ENCODE measurements at places on chromosomes 7 and 10.
A peak's percentile ranks its signal among the peaks of the same experiment; 100 is the strongest.

- DNase-seq, result no peak
Measured at GRCh38 chr10:43998021-43998809, 349.5 kb upstream of the ZNF32 start.

DNA sequence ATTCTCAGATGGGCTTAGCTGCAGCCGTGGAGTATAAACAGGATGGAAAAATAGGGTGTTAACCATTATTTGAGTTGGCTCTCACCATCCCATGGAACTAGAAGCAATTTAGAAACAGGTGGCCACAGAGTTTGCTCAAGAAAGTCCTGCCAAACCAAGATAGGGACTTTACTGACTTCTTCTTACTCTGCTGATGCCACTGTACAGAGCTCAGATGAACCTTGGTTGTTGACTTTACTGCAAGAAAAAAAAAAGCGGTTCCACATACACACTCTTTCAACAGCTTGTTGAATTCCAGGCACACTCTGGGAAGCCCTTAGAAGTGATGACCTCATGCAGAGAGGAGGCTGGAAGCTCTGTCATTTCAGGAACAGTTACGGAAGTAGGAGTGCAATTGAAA lies 753.4 kb downstream of the NRG3 start:
- no peak for DNase-seq

DNA sequence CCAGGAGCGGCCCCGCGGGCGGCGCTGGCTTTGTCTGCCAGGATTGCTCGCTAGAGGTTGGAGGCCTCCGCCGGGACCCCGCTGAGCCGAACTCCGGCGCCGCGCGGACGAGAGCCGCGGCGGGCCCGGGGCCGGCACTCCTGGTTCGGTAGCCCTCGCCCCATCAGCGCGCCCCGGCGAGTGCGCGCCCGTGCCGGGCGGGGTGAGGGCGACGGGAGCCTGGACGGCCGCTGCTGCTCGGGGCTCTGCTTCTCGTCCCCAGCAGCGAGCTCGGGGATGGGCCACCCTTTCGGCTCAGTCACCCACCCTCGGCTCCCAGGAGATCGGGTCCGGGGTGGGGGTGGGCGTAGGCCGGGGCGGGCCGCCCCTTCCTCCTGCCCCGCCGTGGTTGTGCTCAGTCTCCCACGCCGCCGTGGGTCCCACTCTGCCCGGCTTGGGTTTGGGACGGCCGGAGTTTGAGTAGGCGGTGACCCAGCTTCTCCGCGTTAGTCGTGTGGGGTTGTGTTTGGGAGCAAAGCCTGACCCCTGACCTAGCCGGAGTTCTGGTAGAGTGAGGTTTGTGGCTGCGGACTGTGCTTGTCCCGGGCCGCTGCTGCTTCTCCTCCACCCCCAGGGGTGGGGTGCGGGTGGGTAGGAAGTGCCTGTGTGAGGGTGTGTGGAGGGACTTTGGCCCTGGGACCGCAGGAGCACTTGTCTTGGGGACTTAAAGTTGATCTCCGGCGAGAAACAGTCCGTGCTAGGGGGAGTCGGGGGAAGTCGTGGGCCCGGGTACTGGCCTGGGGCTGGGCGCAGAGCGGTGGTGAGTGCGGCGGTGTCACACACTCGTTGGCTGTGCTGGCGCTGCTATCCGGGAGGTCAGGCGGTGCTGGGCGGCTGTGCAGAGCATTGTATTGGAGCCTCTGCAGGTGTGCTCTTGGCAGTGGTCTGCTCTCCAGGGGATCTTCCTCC lies 677 bp downstream of the TSPAN14 start:
- DNase-seq, result no peak

- no peak for DNase-seq
Measured at GRCh38 chr7:140390034-140390433, 8.3 kb downstream of the SLC37A3 start.

DNA sequence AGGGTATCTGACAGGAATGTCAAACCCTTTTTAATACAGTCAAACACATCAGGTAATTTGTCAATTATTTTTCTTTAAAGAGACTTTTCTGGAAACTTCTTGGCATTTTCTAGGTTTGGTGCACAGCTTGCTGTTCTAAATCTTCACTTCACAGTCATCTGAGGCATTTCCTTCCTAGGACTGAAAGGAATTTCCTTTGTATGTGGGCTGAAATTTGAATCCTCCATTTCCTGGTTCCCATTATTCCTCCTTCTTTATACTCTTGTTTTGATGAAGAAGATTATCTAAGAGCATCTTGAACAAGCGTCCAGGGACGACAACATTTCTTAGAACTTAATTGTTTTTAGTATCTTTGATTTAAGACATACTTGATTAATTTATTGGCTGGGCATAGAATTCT lies 24.9 kb downstream of the CALD1 start:
- DNase-seq, result no peak

DNA sequence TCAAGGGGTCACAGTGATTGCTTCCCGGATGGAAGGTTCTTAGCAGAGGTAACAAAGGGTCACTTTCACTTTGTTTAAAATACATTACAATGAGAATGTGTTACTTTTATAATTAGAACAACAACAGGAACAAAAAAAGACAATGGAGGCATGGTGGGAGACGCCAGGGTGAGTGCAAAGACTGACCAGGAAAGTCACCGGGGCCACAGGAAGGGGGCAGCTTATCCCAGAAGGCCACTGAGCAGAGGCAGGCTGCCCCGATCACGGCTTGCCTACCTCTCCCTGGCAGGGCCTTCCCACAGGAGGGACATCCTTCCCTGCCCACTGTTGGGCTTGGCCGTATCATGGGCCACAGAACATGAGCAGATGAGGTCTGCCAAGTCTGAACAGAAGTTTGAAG lies 46.8 kb upstream of the ENO4 start:
- no peak for DNase-seq

DNA sequence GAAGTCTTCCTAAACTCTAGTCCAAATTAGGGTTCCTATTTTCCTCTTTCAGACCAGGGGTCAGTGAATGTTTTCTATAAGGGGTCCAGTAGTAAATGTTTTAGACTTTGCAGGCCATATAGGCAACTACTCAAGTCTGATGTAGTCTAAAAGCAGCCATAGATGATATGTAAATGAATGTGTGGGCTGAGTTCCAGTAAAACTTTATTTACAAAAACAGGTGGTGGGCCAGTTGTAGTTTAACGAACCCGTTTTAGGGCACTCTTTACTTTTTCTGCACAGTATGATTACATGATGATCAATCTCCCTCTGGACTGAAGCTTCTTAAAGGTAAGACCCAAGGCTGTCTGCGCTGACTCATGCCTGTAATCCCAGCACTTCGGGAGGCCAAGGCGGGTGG lies 243.6 kb downstream of the CAMK1D start:
- DNase-seq, result no peak

- DNase-seq, result no peak
Measured at GRCh38 chr7:17158261-17158660, 140.2 kb upstream of the AHR start.

DNA sequence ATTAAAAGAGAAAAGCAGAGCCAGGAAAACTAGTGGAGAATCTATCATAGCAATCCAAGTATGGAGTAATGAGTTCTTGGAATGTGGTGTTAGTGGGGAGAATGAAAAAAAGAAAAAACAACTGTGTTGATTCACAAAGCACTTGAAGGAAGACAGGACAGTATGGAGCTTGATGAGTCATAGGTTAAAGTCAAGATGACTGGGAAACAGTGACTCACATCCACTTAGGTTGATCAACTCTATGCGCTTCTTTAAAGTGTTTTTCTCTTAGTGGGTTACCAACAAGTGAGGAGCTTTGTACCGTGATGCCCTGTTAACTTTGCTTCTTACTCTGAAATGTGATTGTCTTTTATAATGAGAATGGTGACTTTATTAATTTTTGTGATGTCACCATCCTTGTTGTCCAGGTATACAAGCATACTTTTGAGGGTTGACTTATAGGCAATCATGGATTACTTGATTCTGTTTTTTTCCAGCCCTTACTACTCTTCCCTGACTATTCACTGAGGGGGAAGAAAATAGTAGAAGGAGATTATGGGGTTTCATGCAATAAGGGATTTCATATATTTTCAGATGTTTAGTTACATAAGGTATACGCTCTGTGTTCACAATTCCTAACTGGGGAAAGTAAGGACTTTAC lies 32.1 kb upstream of the MDFIC start:
- DNase-seq, result peak; percentile 72

DNA sequence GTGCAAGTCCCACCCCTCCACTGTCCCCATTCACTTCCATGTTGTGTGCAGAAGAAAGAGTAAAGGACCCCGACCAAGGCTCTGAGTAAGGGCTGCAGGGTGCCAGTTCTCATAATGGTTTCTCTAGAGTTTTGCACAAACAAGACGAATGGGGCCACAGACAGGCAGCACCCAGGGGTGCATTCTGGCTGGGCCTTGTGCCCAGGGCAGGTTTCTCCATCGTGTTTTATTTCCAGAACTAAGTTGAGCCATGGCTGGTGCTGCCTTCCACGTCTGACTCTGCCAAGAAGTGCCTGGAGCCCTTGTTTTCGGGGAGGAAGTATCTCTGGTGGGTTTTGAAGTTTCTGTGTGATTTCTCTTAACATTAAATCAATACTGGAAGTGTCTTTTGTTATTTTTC lies 95.0 kb upstream of the SDK1 start:
- no peak for DNase-seq

DNA sequence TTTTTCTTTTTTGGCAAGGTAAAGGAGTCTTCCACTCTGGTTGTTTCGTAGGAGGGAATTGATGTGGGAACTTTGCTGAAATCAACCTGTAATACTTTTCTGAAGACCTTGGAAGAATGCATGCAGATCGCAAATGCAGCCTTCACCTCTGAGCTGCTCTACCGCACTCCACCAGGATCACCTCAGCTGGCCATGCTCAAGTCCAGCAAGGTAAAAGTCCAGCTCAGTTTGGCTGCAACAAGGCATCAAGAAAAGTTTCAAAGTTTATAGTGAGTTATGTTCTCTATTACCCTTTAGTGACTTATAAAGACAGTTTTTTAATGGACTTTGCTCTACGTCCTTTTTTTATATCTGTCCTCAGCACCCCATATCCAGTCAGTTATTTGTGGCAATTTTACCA lies 21.0 kb downstream of the PLEKHA8 start:
- DNase-seq, result no peak

GRCh38 chr10:91162050-91162494 lies 58.4 kb upstream of the PCGF5 start:
- no peak for DNase-seq

GRCh38 chr7:88546808-88547207 lies 212.7 kb upstream of the ZNF804B start:
- DNase-seq, result no peak

GRCh38 chr7:85883-86515 lies 106.4 kb upstream of the FAM20C start:
- DNase-seq, result no peak

- DNase-seq, result no peak
Measured at GRCh38 chr7:30022991-30023390, 3.5 kb downstream of the FKBP14 start.

DNA sequence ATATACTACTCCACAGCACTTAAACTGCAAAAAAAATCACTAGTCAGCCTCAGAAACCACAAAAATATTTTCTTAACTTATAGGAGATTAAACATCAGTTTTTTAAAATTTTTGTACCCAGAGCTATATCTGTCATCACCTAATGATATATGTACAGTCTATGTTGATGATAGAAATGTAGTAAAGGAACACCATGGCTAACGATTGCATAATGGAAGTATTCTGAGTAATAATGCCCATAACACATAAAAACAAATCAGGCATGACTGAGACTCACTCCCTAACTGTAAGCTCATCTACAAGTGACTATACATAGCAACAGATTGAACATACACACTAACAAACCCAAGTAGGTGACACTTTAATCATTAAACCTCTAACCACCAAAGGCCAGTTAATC lies 51.3 kb downstream of the TSPAN12 start:
- no peak for DNase-seq

DNA sequence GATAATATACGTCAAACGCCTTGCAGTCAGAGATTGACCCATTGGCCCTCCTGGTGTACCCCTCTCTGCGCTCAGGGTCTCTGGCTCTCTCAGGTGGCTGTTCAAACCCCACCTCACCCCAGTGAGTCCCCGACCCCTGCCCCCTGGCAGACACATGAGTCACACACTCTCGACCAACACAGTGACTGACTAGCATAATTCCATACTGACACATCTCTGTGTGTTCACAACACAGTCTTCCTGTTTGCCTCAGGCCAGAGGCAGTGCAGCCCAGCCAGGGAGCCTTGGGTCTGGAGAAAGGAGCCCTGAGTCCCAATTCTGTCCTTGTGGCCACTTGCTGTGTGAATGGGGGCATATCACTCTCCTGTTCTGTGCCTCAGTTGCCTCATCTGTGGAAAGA lies 40.1 kb downstream of the PALD1 start:
- no peak for DNase-seq

GRCh38 chr10:117757086-117757720 lies 214.7 kb downstream of the EMX2 start:
- no peak for DNase-seq

- DNase-seq, result no peak
Measured at GRCh38 chr10:101229266-101230182, at the start of gene LBX1. Gene LBX1, minus strand, starts transcription at chr10:101229463. Its CDS starts 648 bp downstream, at chr10:101228815.

DNA sequence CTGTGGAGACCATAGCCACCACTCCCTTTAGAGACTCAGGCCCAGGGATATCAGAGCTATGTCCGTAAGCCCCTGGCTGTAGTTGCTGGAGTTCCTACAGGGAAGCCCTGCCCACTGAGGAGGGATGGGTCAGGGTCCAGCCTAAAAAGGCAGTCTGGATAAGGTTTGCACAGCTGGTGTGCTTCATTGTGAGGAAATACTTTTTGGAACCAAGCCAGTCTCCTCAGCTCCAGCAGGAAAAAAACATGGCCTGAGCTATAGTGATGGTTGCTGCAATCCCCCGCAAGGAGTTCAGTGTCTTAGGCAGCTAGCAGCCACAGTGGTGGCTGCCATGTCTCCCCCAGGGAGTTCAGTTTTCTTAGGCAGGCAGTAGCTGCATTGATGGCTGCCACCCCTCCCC lies 52.6 kb upstream of the CYP2C8 start:
- DNase-seq, result no peak

- no peak for DNase-seq
Measured at GRCh38 chr7:49724071-49724470, 49.4 kb upstream of the VWC2 start.

DNA sequence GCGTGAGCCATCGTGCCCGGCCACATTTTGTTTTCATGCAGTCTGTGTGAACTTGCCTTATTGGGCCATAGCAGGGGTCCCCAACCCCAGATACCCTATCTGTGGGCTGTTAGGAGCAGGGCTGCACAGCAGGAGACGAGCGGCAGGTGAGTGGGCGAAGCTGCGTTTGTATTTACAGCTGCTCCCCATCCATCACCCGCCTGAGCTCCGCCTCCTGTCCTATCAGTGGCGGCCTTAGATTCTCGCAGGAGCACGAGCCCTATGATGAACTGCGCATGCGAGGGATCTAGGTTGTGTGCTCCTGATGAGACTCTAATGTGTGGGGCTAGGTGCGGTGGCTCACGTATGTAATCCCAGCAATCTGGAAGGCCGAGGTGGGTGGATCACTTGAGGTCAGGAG lies 293.9 kb downstream of the CAMK1D start:
- no peak for DNase-seq
